ENCODE measurements at places on chromosomes 16 and 17. TPM values are rescaled to one million over a fixed set of nuclear protein-coding genes. Genes with fewer than 3 reads are reported as not detected.

DNA sequence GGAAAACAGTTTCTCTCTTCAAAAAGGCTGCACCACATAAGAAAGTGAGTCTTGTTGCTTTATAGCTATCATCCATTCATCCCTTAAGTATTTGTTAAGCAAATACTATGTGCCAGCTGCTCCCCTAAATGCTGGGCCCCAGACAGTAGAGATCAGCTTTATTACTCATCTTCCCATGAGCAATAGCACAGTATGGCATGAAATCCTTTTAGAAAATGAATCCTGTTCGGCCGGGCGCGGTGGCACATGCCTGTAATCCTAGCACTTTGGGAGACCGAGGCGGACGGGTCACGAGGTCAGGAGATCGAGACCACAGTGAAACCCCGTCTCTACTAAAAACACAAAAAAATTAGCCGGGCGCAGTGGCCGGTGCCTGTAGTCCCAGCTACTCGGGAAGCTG, 99.5 kb downstream of the MYO1D start:
- DNase-seq: no peak

DNA sequence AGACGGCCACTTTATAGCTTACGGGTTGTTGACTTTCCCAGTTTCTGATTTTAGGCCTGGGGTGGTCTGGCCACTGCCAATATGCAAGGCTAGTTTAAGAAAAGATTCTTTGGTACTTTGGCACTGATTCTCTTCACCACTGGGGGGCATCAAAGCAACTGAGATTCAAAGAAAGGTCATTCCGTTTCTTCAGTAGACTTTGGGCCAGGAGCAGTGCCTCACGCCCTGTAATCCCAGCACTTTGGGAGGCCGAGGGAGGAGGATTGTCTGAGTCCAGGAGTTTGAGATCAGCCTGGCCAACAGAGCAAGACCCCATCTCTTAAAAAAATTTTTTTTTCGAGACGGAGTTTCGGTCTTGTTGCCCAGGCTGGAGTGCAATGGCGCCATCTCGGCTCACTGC, 53.0 kb downstream of the RPA1 start:
- peak; percentile 21 for DNase-seq

The FAM171A2 gene
- 3.4 TPM for total RNA-seq

The HOXB4 gene
- total RNA-seq: 2.5 TPM

GRCh38 chr17:3801792-3802191, 804 bp upstream of the ITGAE start:
- DNase-seq: no peak

The GPR179 gene
- 0.11 TPM for total RNA-seq

DNA sequence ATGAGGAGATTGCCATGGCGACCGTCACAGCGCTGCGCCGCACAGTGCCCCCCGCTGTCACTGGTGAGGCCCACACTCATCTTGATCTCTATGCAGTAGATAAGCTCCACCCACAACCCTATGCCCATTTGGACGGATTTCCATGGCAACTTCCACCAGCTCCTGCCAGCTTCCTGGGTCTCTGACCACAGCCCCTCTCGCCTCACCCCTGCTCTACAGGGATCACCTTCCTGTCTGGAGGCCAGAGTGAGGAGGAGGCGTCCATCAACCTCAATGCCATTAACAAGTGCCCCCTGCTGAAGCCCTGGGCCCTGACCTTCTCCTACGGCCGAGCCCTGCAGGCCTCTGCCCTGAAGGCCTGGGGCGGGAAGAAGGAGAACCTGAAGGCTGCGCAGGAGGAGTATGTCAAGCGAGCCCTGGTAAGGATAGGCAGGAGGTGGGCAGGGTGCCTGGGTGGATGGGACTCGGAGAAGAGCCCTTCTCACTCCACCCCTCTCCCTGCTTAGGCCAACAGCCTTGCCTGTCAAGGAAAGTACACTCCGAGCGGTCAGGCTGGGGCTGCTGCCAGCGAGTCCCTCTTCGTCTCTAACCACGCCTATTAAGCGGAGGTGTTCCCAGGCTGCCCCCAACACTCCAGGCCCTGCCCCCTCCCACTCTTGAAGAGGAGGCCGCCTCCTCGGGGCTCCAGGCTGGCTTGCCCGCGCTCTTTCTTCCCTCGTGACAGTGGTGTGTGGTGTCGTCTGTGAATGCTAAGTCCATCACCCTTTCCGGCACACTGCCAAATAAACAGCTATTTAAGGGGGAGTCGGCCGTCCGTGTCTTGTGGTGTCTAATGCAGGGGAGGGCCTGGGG, 4.3 kb downstream of the ALDOA start:
- no peak for DNase-seq

- no peak for DNase-seq
These were observed 143.2 kb downstream of the IRX3 start for GRCh38 chr16:54143410-54143809.

DNA sequence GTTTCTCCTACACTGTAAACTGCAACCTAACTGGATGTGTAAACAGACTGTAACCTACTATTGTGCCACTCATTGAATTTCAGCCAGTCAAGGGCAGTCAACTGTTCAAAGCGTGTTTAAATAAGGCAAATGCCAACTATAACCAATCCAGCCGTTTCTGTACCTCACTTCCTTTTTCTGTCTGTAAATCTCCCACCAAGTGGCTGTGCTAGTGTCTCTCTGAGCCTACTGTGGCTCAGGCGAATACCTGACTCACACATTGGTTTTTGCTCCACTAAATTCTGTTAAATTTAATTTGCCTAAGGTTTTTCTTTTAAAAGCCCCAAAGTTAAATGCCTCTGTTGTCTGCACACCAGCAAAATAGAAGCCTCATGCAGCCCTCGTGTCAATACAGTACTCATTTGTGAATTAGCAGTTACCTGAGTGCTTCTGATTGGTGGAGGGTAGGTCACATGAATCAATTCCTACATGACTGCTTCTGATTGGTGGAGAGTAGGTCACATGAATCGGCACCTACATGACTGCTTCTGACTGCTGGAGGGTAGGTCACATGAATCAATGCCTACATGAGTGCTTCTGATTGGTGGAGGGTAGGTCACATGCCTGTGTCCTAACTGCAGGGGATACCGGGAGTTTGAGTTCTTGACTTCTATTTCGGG, 31.1 kb upstream of the CCR7 start:
- DNase-seq: peak; percentile 30

- no peak for DNase-seq
These were observed 632.0 kb upstream of the SOX9 start for GRCh38 chr17:71488851-71489250.

- no peak for DNase-seq
These were observed 113.0 kb downstream of the GOSR1 start for GRCh38 chr17:30590081-30590733.

All from Daoy (cell line).